ENCODE measurements at places on chromosomes 3 and 15.

DNA sequence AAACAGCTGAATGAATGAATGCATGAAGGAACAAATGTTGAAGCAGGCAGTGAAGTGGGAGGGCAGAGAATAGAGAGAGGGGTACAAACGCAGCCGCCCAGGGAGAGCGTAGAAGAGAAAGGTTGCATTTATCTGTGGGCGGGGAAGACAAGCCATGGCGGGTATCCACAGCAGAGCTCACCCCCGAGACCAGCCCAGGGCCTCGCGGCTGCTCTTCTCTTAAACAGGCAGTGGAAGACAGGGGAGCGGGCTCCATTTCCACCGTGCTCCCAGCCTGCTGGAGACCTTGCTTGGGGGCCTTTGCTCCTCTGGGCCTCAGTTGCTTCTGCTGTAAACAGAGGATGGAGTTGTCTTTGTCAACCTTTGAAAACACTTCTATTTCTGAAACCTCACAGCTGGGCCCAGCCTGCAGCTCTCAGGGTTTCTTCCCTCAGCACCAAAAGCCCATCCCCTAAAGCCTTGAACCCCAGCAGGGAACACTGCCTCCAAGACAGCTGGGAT lies 259.5 kb downstream of the UACA start:
- no peak for DNase-seq

DNA sequence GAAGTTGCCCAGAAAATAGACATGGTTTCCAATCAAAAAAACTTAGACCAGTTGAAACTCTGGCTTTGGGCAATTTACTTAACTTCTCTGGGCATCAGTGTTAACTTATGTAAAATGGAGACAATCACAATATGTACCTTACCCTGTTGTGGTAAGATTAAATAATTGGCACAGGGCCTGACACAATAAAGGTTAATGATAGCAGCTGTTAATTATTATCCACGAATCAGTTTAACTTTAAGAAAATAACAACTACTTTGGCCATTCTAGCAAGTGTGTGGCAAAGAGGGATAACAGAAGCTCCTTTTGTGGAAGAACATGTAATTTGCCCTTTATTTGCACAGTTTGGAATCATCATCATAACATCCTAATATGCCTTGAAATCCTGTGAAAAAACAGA lies 787.6 kb downstream of the FHIT start:
- no peak for DNase-seq

GRCh38 chr3:16801698-16802097 lies 83.1 kb upstream of the PLCL2 start:
- DNase-seq, result no peak

DNA sequence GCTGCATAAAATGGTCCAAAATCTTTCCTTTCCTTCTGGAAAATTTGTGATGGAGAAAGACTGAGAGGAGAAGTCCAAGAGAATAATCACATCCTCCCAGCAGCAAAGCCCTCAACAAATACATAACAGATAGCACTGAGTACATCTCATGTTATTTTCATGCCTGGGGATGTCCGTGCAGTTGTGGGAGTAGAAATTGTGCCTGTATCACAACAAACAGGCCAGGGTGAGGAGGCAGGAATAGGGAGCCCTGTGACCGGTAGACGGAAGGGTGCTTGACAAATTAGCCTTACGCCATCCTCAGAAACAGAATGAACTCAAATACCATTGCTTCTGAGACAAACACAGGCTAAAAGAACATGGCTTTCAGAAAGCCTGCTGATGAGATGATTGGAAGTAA lies 333.2 kb upstream of the UMPS start:
- no peak for DNase-seq

DNA sequence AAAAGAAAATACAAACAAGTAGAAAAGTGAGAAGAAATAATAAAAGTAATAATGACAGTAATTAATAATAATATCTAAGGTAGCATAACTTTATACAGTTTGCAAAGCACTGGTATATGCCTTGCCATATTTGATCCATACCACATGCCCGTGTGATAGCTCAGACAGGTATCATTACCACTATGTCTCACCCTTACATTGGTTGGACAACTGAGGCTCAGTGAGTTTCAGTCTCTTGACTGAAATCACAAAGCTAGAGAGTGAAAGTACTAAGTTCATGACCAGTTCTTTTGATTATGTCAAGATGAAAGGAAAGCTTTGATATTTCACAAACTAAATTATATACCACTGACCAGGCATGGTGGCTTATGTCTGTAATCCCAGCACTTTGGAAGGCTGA lies 408.9 kb downstream of the GAP43 start:
- no peak for DNase-seq
